ENCODE measurements at places on chromosomes 1 and 21. TPM values are rescaled to one million over a fixed set of nuclear protein-coding genes. Genes with fewer than 3 reads are reported as not detected.

Gene EIF2D
- 44.6 TPM for total RNA-seq

Gene COL18A1
- 222 TPM for total RNA-seq

Gene CD164L2
- total RNA-seq = not detected

Gene RIMKLA
- not detected for total RNA-seq

Gene PRKAA2
- total RNA-seq = 0.16 TPM

Gene GBP6
- total RNA-seq = not detected

Gene HLX
- 7.0 TPM for total RNA-seq

Gene LRRC38
- total RNA-seq = not detected

Gene OR2T35
- not detected for total RNA-seq

Gene LCE3E
- not detected for total RNA-seq

Gene MPZ
- total RNA-seq = 0.90 TPM

Gene ZYG11A
- total RNA-seq = not detected

Gene LCE2A
- not detected for total RNA-seq

Gene PKN2
- 14.8 TPM for total RNA-seq

Gene CASP9
- total RNA-seq = 15.1 TPM

Gene CATSPERE
- 0.36 TPM for total RNA-seq

Gene DISP1
- 3.4 TPM for total RNA-seq

Gene OR2L13
- not detected for total RNA-seq

Gene OR2T11
- total RNA-seq = not detected

Gene SYTL1
- 0.65 TPM for total RNA-seq

Gene SLC27A3
- total RNA-seq = 19.5 TPM

Gene A3GALT2
- not detected for total RNA-seq

Gene CD1B
- not detected for total RNA-seq

Gene TNNT2
- not detected for total RNA-seq

Gene ETNK2
- 6.7 TPM for total RNA-seq

Gene PLA2G2C
- total RNA-seq = not detected

Gene NUDT4B
- total RNA-seq = 26.0 TPM

Gene NOS1AP
- not detected for total RNA-seq

Gene PTBP2
- total RNA-seq = 6.2 TPM

Gene PGBD2
- total RNA-seq = 4.2 TPM

Gene OR2T29
- total RNA-seq = not detected

Gene STK40
- 14.3 TPM for total RNA-seq

Gene MEX3A
- 0.18 TPM for total RNA-seq

Gene ATAD3C
- not detected for total RNA-seq

Gene CD34
- 18.3 TPM for total RNA-seq

Gene PRR9
- not detected for total RNA-seq

Gene WDR64
- total RNA-seq = not detected
